ENCODE measurements at places on chromosomes 4 and X.

GRCh38 chr4:122716825-122717448, 15.6 kb upstream of the BBS12 start:
- DNase-seq, result peak; percentile 77

DNA sequence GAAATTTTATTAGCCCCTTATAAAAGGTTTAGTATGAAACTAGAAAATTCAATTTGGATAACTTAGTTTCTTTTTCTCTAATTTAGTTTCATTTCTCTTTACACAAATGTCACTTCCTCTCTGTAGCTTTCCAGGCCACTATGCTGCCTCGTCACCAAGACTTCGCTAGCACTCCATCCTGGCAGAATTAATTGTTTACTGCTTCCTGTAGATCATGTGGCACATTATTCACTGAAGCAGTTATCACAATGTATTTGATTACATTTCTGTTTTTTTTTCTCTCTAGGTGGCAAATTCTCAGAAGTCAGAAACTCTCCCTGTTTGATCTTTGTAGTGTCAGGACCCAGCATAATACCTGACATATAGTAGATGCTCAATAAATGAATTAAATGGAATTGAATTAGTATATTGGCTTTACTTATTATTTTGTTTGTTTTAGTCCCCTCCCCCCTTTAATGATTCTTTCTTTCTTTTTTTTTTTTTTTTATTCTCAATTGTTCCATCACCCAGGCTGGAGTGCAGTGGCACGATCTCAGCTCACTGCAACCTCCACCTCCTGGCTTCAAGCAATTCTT, 9.3 kb upstream of the SAT1 start:
- DNase-seq, result peak; percentile 76

DNA sequence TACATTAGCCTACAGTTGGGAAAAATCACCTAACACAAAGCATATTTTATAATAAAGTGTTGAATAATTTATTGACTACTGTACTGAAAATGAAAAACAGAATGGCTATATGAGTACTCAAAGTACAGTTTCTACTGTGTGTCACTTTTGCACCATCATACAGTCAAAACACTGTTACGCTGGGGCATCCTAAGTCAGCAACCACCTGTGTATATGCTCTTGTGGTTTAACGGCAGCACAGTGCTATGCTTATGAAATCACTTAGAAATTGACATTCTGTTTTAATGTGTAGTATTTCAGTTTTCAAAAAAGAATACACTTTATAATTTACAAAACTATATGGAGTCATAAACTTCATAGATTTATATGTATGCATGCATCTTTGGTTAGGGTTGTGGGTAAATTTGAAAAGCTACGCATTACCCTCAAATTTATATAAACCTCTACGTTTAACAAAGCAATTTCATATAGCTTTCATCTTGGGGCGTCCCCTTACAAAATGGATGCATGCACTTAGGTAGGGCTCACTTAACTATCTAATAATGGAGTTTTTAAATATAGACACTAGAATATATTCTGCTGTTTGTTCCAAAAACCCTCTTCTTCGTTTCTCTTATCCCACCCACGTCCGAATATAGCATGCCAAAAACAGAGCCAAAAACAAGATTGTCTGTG, 690 bp upstream of the NEIL3 start:
- peak; percentile 25 for DNase-seq

DNA sequence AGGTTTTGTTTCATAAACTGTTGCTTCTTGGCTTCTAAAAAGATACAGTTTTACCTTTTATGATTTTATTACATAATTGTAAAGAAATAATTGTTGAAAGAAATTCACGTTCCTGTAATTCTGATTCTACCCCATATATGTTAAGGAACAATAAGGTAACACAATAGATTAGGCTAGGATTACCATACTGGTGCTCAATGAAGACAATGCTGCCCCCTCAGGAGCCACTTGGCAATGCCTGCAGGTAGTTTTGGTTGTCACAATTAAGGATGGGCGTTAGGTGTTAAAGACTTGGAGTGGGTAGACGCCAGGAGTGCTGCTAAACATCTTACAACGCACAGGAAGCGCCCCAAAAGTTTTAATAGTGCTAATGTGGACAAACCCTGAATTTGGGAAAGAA, 133.2 kb downstream of the NLGN4X start:
- no peak for DNase-seq

- DNase-seq, result no peak
Observed at GRCh38 chr4:83267121-83267829, 17.3 kb downstream of the COQ2 start.

GRCh38 chr4:12145106-12145505, 716.4 kb upstream of the HS3ST1 start:
- no peak for DNase-seq

- no peak for DNase-seq
Observed at GRCh38 chrX:97030463-97030862, 146.8 kb downstream of the RPA4 start.

DNA sequence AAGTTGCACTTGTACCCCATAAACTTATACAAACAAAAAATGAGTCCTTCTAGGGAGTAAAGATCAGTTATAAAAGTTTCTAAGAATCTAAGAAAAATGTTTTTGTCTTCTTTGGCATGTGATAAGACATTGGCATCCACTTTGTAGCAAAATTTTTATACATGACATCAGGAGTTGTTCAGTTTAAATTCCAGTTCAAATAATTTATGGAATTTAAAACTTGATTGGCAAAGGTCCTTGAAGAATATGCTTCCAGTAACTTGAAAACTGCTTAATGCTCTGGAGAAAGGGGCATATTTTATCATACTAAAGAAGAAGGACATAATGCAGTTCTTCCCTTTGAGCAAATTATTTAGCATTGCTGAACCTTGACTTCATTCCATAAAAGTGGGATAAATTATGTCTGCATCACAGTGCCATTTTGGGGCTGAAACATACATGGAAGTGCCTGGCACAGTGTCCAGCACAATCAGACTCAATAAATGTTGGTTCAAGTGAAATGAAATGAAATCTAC, 163.3 kb upstream of the IL15 start:
- DNase-seq, result no peak

- peak; percentile 34 for DNase-seq
Observed at GRCh38 chr4:23333556-23333945, 556.3 kb downstream of the PPARGC1A start.

GRCh38 chr4:172393220-172393619, 580.0 kb downstream of the GALNTL6 start:
- no peak for DNase-seq

- DNase-seq, result no peak
Observed at GRCh38 chr4:73725985-73726384, 14.4 kb upstream of the CXCL8 start.

- DNase-seq, result no peak
Observed at GRCh38 chr4:110904435-110905065, 281.7 kb upstream of the PITX2 start.

- no peak for DNase-seq
Observed at GRCh38 chr4:7325541-7325940, 109.2 kb downstream of the PSAPL1 start.

All from CD4-positive, alpha-beta T cell treated with Interleukin-2 at 100 ng/mL for 4 hours (primary cell).